ENCODE measurements at places on chromosomes 16 and 17.

- DNase-seq, result peak; percentile 75
These were observed 80.3 kb upstream of the LHX1 start for GRCh38 chr17:36856903-36857381.

- DNase-seq, result no peak
These were observed 323.3 kb downstream of the BCAS3 start for GRCh38 chr17:61000911-61001310.

DNA sequence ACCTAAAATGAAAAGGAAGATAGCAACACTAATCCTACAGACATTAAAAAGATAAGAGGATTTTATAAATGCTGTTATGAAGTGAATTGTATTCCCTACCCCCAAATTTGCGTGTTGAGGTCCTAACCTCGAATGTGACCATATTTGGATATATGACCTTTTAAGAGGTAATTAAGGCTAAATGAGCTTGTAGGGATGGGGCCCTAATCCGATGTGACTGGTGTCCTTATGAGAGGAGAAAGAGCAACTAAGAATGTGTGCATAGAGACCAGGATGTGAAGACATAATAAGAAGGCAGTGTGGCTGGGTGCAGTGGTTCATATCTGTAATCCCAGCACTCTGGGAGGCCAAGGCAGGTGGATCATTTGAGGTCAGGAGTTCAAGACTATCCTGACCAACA, 48.2 kb upstream of the FAM20A start:
- DNase-seq, result no peak

DNA sequence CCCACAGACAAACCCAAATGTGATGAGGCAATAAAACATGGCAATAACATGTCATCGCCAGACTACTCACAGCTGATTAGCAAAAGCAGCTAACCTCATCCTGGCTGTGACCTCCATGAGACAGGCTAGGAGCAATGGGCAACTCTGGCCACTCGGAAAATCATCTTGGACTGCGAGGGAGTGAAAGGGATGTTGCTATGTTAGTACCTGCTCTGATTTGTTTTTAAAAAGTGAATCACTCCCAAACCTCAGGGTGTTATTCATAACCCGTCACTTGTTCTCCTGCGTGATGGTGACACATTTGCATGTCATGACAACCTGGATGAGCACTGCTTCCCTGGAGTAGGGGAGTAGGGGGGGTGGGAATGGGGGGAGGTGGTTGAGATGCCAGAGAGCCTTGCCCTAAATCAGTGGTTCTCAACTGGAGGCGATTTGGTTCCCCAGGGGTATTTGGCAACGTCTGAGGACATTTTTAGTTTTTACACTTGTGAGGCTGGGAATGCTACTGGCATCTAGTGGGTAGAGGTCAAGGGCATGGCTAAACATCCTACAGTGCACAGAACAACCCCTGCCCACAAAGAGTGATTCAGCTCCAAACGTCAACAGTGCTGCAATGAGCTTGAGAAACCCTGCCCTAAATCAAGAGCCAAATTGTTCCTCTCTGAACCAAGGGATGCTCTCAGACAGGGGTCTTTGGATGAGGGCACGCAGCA, 241.7 kb downstream of the SOX9 start:
- no peak for DNase-seq

Data from brain (organoid and tissue), 16 donors.